Motor neuron (in vitro differentiated cells): ENCODE measurements at places on chromosomes 1 and 21.

DNA sequence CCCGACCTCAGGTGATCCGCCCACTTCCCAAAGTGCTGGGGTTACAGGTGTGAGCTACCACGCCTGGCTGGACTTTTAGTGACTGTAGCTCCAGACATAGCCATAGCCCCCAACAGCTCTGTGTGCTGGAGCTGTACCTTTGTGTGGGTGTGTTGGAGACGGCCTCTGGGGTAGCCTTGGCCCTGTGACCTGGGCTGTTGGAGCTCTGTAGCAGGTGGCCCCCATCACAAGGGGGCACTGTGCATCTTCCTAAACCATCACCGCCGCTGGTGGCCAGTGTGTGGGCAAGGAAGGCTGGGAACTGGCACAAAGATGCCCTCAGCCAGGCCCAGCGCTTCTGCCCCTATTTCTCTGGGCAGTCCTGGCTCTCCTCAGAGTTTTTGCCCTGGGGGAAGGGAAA lies 38.4 kb upstream of the FOXO6 start:
- no peak for ATAC-seq

- no peak for ATAC-seq
Observed at GRCh38 chr1:33898406-33898805, 34.5 kb downstream of the HMGB4 start.

DNA sequence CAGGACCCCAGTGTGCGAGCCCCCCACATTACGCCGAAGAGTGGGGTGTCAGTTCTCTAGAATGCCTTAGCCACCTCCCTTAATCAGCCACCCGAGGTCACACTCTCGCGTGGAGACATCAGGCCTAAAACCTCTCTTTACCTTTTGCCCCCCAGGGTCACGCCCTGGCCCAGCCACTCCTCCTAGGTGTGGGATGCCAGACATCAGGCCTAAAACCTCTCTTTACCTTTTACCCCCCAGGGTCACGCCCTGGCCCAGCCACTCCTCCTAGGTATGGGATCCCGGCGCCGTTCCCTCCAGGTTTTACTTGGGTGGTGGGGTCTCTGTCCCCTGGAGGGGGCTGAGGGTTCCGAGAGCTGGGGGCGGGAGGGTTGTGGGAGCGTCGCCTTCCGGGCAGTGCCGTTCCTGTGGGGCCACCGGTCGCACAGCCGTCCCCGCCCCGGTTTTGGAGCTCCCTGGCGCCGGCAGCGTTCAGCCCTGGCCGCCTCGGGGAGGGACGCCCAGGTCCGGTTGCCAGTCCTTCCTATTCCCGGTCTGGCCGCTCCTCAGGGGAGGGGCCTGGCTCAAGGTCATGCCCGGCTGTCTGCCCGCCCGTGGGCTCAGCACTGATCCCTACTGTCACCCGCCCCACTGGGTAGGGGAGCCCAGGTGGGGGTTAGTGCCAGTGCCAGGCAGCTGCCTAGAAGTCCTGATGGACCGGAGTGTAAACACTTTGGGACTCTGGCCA lies 882 bp downstream of the VPS13D start:
- peak; percentile 75 for ATAC-seq

GRCh38 chr1:237901299-237901934 lies 10.7 kb upstream of the ZP4 start:
- ATAC-seq, result no peak

DNA sequence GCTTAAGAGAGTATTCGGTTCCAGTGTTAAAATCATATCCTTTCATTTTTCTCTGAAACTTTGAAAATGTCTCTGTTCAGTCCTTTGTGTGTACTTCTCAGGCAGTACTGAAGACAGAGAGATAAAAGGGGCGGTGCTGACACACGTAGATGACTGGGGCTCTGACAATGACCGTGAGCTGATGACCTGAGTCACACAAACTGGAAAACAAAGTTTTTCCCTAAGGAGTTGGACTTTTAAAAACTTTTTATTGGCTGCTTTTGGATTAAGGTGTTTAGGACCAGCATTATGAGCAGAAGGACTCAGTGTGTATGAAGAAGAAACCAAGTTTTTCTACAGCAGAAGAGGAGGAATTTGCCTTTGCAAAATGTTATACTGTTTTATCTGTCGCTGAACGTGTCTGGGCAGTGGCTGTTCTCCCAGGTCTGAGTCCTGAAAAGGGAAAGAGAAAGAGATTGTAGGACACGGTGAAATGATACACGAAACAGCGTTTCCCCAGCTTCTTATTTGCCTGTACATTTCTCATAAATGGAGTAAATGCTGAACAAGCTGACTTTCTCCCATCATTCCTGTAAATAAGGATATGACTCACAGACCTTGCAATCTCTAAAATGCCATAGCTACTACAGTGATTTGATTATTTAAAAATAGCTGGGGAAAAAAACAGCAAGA lies 51.5 kb downstream of the MAP3K7CL start:
- ATAC-seq, result peak; percentile 95

DNA sequence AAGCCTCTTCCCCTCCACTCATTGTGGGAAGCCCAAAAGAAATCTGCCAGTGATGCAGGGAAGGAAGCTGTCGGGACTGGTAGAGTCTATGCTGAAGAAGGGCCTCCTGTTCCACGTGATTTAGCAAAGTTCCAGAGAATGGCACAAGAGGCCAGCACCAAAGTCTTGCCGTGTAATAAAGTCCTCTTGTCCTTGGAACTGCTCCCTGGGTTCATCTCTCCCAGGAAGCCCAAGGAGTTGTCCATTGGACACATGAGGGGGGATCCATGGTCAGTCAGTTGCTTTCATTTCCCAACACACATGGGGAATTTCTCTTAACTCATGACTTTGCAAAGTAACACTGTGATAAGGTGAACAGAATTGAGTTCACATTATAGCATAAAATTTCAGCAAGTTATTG lies 116.1 kb upstream of the RAB4A start:
- ATAC-seq, result no peak
